ENCODE measurements at places on chromosomes 3 and 15.

DNA sequence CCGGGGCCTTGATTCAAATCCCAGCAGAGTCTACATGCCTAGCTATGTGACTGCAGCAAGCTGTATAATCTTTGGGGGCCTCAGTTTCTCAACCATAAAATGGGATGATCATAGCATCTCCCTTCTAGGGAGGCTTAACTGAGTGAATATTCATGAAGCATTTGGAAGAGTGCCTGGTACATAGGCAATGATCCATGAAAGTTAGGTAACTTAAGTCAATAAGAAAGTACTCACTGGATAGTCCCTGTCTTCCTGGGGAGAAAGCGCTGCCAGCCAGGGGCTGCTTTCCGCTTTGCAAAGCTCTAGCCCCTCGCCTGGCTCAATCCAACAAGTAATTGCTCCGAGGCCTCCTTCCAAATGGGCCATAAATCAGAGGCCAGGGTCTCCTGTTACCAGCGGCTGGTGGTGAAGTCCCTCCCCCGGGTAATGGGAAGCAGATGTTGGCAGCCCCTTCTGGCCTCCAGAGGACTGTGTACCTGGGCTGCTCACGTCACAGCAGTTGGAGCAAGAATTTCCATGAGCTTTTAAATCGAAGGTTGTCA is 521.9 kb upstream of the PROK2 start:
- peak; percentile 90 for DNase-seq

GRCh38 chr3:159789742-159790635 is 198.6 kb upstream of the IL12A start:
- no peak for DNase-seq

DNA sequence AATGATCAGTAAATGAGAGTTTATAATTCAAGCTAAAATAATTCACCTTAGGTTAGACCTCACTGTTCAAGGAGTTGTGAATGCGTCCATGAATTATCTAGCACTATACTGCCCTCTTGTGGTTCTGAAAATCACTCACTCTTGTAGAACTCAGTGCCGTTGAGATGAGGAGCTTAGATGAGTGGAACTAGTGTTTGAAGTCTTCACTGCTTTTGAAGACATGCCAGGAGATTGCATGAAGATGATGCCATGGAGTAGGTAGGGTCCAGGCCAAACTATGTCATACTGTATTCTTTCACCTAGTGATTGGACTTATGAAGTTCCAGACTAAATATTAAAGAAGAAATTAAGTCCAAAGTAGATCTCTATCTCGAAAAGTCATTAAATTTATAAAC is 28.8 kb downstream of the LYSMD4 start:
- no peak for DNase-seq

DNA sequence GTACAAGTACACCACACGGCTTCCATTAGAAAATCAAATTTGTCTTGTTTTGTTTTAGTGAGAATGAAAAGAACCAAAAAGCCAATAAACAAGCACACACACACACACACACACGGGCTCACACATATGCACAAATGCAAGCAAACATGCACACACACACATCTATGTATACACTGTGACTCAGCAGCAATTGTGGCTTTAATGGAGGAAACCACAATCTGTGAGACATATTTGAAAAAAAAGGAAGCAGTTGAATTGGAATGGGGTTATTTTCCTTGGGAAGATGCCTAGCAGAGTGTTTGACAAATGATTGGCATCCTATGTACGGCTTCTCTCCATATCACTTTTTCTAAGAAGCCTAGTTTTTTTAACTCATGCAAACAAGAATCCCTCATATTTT is 201.1 kb upstream of the ARRDC4 start:
- peak; percentile 27 for DNase-seq

Data from right hindlimb (tissue), 1 donor.